ENCODE measurements at places on chromosomes 1 and 21.

DNA sequence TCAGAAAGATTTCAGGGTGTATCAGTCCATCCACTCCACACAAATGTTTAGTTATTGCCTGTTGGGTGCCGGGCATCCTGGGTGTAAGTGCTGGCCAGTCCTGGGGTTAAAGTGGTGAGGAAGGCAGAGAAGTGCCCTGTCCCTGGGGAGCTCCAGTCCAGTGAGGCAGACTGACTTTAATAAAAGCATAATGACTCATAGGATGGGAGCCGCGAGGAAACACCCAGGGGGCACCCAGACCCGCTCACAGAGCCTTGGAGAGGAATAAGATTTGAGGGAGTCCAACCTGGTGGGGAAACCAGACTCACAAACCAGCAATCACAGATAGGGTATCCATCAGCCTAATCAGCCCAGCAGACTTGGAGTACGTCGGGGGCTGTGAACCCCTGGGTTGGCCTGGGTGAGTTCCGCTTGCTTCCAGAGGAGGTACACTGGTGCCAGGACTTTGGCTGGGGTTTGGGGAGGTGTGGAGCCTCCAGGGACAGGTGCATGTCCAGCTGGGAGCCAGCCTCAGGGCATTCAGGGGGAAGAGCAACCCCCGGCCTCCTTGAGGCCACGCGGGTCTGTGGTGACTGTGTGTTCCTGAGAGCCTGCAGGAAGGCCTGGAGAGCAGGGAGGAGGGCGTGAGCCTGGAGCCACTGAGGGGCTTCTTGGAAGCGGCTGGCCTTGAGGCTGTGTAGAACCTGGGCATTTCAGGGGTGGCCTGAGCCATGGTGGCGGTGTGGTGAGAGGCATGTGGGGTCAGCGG lies 3.7 kb downstream of the PEAR1 start:
- no peak for DNase-seq

DNA sequence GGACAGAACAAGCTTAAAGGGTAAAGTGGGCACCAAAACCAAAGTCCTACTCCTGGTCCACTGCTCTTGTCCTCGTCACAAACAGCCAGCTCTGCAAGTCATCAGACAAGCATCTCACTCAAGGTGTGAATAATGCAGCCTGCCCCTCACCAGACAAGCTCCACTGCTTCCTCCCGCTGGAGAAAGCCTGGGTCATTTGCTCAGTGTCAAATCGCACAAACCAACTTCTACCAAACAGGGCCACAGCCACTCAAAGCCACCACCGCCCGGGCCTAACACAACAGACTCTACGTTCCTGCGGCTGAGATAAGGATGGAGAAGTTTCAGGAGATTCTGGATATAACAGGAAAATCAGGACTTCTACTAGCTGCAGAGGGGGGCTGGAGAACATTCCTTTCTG lies 3.3 kb downstream of the SSBP3 start:
- DNase-seq = no peak

- DNase-seq = no peak
Observed at GRCh38 chr1:19009882-19010321, 53.4 kb upstream of the IFFO2 start.

DNA sequence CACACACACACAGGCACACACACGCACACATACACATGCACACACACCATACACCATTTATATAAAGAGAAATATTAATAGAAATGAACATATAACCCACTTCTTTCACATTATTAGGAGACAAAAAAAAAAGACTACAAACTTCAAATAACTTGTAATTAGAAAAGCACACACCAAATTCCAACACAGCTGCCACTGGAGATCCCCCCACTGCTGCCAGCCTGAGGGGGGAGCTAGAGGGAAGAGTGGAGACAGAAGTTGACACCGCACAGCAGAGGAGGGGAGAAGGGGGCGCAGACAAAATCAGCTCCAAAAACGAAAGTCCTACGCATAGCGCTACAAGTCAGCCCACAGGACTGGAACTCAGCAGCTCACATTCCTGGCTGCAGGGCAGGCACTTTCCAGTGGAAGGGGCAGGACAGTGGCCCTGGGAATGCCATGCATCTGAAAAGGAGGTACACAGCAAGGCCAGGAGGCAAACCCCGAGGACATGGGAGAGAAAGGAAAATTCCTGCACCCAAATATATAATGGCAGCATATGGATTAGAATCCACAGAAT lies 36.5 kb downstream of the LGALS8 start:
- no peak for DNase-seq

- DNase-seq = no peak
Observed at GRCh38 chr1:3883194-3883925, 16.7 kb downstream of the C1orf174 start.

DNA sequence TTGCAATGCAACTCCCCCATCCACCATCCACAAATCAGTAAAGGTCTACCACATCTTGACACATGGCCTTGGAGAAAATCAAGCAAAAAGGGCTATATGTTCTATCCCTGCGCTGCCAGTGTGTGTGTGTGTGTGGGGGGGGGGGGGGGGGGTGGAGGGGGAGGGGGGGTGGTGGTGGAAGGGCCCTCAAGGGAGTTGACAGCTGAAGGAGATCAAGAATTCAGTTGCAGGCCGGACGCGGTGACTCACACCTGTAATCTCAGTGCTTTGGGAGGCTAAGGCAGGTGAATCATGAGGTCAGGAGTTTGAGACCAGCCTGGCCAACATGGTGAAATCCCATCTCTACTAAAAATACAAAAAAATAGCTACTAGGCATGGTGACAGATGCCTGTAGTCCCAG lies 37.6 kb upstream of the CLIC4 start:
- no peak for DNase-seq

DNA sequence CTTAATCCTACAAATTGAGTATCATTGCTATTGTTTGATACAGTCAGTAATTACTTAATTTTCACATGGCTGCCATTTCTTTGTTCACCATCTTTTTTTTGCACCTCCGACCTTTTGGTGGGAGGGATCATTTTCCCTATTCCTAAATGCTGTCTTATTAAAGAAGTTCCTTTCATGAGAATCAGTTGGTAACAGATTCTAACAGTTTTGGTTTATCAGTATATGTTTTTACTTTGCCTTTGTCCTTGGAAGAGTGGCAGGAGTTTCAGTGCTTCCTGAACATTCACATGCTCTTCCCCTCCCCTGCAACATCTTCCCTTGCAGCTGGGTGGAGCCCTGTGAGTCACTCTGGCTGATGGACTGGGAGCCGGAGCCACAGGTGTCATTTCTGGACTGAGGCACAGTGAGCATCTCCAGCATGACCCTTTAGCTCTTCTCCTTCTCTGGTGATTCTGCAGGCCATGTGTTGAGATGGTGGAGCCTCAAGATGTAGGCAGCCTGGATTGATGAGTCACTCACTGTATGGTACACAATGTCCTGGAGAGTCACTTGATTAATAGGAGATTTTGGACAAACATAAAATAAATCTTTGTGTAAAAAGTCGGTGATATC lies 217.7 kb downstream of the URB2 start:
- no peak for DNase-seq

DNA sequence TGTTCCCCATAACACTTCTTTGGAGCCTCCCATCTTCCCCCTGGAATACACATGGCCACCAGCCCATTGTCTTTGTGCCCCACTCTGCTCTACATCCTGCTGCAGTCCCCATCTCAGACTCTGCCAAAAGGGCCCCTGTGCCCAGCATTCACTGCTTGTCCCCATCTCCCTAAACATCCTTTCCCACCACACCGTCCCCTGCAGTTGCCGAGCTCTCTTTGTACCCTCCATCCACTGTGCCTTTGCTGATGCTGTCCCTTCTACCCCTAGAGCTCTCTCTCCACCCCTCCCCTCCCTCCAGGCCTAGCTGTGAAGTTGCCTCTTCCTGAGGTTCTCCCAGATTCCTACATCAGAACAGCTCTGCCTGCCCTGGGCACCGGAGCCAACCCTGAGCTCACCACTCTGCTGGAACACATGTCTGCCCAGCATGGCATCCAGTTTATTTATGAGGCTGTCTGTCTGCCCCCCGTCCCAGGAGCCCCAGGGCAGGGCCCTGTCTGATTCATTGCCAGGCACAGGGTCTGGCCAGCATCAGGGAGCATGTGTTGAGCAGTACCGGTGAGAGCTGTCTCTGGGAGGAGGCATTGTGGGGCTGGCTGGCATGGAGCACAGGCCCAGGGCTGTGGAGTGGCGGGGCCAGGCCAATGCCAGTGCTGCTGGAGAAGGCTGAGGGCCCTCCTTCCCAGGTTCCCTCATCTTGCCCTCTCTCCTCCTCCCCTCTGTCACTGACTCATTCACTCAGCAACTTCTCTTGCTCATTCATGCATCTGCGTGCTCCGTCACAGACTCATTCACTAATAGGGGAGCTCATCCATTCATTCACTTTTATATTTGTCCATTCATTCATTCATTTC lies 28.8 kb downstream of the EDN2 start:
- no peak for DNase-seq

DNA sequence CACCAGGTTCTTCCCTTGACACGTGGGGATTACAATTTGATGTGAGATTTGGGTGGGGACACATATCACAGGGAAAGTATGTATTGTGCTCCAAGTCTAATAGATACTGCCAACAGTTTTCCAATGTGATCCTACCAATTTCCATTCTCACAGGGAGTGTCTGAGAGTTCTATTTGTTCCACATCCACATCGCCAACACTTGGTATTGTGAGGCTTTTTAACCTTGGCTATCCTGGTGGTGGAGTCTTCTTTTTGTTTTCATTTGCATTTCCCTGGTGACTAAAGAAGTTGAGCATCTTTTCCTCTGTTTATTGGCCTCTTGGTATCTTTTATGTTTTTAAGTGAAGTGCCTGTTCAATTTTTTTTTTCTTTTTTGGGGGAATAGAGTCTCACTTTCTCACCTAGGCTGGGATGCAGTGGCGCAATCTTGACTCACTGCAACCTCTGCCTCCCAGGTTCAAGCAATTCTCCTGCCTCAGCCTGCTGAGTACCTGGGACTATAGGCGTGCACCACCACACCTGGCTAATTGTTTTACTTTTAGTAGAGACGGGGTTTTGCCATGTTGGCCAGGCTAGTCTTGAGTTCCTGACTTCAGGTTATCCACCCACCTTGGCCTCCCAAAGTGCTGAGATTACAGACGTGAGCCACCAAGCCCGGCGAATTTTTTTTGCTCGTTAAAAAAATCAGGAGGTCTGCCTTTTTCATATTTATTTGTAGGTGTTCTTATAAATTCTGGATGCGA lies 15.9 kb upstream of the PADI1 start:
- no peak for DNase-seq

DNA sequence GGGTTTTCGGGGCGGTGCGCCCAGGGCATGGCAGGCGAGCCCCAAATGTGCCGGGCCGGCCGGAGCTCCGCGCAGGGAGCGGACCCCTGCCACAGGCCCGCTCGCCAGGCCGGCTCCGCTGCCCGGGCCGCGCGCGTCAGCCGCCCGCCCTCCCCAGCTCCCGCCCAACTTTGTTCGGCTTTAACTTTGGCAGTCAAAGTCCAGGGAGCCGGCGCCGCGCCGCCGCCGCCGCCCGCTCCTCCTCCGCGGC lies 488 bp downstream of the SLC35D1 start:
- DNase-seq = peak; percentile 80

All from upper lobe of right lung (tissue), 1 donor.